ENCODE measurements at places on chromosomes 2 and 18.

GRCh38 chr18:78561757-78562510 is 417.7 kb upstream of the SALL3 start:
- no peaks in the 10 kb centered on the region for H3K27me3 ChIP-seq
- no peak for DNase-seq
- H3K4me1 ChIP-seq = no peaks in the 10 kb centered on the region
- no peaks in the 10 kb centered on the region for H3K36me3 ChIP-seq
- H3K27ac ChIP-seq = no peak overlapping the region

DNA sequence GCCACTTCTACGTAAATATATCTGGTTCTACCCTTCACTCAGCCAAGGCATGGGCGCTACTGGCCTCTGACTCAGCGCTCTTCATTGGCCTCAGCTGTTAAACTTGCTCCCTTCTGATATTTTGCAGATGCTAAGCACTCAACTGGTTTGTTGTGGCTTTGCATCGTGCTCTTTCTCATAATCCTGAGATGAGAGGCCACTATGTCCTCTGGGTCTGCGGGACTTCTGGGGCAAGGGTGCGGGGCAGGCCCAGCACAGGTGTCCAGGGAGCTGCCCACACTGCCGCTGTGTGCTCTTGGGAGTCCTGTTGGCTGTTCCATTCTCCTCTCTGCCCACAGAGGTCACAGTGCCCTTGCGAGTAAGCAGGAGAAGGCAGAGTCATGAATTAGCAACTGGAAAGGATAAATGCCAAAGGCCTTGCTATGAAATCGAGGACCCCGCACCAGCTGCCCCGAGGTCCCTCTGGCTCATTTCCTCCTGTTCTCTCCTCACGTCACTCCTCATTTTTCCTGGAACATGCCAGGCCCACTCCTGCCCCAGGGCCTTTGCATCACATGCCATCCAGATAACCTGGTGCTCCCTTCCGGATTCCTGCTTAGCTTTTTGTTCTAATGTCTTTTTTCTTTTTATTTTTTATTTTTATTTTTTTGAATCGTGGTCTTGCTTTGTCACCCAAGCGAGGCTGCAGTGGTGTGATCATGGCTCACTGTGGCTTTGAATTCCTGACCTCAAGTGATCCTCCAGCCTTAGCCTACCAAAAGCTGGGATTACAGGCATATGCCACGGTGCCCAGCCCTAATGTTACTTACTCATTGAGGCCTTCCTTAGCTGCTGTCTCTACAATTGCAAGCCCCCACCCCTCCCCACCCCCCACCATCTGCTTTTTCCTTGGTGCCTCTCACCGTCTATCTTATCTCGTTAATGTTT is 34.9 kb upstream of the MAT2A start:
- H3K4me3 ChIP-seq = no peak overlapping the region
- no peaks in the 10 kb centered on the region for H3K4me1 ChIP-seq
- no peaks in the 10 kb centered on the region for H3K36me3 ChIP-seq
- no peak for DNase-seq
- H3K27ac ChIP-seq = no peak overlapping the region
- H3K27me3 ChIP-seq = no peaks in the 10 kb centered on the region

- no peaks in the 10 kb centered on the region for H3K4me1 ChIP-seq
- H3K36me3 ChIP-seq = no peaks in the 10 kb centered on the region
- H3K27ac ChIP-seq = no peak overlapping the region
- no peak for DNase-seq
- H3K27me3 ChIP-seq = no peaks in the 10 kb centered on the region
These were observed 92.3 kb downstream of the DIS3L2 start for GRCh38 chr2:232053777-232054176.

DNA sequence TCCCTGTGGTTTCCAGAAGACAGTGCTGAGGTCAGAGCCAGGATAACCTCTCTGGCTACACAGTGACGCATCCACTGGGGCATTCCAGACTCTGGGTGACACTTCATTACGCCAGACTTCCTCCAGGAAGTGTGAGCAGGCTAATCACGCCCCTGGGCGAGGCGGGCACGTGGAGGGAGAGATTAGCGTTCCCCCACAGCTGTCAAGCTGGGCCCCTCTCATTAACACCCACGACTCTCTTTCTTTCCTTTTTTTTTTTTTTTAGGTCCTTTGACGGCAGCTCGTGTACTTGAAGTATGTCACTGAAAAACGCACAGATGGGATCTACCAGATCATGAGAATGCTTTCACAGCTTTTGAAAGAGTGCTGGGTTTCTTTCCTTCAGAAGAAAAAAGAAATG is 274.6 kb downstream of the AFF3 start:
- H3K4me1 ChIP-seq = no peaks in the 10 kb centered on the region
- no peak overlapping the region for H3K4me3 ChIP-seq
- H3K27ac ChIP-seq = no peak overlapping the region
- no peaks in the 10 kb centered on the region for H3K36me3 ChIP-seq
- DNase-seq = no peak
- H3K27me3 ChIP-seq = no peaks in the 10 kb centered on the region
